ENCODE measurements at places on chromosomes 3 and 15.

GRCh38 chr3:155494332-155494731, 200.8 kb upstream of the STRIT1 start:
- DNase-seq: no peak

DNA sequence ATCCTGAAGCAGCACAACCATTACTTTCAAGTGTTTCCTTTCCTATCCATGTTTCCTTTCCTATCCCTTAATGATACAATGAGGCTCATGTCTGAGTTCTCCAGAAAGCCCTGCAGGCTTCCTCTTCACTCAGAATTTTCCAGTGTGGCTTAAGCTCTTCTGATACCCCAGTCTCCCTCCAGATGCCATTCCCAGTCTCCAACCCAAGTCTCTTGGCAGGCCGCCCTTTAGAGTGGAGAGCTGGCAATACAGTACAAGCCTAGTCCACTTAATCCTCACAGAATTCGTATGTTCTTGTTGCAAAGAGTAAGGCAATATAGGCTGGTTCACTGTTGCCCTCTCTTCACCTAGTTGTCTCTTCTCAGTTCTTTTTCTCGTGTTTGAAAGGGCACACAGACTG, 503.9 kb upstream of the MDFIC2 start:
- DNase-seq: no peak

DNA sequence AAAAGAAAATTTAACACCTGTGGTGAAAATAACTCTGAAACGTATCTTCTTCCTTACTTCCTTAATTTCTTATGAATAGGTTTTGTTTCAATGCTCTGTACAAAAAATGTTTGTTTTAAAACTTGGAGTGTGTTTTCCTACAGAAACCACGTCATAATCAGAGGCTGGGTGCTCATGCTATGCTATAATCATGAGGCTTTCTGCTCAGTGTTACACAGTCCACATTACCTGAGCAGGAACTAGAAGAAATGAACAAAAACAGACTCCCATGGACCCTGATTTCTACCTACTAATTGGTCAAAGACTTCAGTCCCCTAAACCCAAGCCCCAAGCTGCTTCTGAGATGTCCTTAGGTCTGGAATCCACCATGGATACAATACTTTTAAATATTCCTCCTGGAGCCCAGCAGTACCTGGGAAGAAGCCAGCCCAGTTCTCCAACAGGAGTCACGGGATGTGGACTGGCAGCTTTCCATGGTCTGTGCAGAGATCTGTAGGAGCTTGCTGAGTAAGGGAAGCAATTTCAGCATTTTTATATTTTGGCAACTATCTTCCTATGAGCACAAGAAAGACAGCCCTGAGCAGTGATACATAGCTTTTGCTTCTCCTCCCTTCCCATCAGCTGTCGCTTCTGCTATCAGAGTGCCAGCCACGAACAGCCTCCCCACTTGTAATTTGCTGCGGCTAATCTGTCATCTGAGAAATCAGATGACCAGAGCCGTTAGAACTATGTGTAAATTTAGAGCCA, 65.6 kb downstream of the WDR72 start:
- no peak for DNase-seq

DNA sequence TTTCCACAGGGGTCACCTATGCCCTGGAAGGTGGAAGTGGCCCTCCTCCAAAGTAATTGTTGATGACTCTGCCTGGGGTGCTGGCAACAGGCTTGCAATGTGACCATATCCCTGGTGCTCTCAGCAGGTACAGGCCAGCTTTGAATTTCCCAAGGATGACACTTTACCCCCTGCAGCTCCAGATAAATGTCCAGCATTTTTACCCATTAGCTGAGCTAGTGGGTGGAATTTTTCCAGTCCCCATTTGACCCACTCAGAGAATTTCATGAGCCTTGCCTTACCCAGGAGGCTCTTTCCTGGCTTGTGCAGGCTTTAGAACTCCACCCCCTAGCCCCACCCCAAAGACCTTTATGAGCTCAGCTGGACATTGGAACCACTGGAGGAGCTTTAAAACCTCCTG, 77.6 kb downstream of the ST8SIA2 start:
- DNase-seq: no peak

DNA sequence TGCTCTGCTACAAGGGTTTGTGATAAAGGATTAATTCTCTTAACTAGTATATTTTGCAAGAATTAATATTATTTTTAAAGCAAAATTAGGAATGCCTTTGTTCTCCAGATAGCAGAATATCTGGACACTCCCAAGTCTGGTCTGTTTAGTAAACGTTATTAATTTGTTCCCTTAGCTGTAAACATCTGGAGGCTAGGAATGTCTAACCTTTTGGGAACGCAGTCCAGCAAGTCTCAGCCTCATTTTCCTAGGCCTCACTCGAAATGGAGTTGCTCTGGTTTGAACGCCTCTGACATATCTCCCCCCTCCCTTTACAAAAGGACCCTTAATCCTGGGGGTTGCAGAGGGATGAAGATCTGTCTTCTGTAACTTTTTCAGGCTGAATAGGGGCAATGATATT, 59.3 kb upstream of the WNT7A start:
- no peak for DNase-seq

DNA sequence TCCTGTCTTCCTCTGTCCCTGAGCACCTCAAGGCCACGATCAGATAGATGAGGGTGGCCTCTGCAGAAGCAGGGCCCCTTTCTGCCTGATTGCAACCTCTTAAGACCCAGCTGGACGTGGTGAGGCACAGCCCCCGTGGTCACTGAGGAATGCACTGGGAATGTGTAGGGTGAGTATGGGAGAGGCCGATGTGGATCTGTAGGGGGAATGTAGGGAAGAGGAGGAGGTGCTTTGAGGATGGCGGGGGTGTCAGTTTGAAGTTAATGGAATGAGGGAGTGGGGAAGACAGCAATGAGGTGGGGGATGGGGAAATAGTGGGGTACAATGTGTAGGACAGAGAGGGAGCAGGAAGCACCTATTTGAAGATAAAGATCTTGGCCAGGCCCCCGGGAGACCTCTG, 785 bp upstream of the IQCF5 start:
- DNase-seq: no peak

DNA sequence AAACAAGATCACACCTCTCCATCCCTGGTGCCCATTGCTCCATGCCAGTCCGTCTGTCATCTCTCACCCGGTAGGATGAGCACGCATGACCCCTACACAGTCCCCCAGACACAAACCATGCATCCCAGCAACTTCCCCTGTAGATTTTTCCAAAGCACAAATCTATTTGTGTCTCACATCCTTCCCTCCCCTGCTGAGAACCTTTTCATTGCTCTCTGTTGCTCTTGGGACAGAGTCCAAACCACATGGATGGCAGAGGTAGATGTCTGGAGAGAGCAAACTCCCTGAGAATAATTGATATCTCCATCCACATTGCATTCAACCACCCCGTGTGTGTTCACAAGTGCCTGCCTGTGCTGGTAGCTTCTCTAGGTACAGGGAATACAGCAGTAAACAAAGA, 29.9 kb upstream of the LRTM1 start:
- DNase-seq: no peak

DNA sequence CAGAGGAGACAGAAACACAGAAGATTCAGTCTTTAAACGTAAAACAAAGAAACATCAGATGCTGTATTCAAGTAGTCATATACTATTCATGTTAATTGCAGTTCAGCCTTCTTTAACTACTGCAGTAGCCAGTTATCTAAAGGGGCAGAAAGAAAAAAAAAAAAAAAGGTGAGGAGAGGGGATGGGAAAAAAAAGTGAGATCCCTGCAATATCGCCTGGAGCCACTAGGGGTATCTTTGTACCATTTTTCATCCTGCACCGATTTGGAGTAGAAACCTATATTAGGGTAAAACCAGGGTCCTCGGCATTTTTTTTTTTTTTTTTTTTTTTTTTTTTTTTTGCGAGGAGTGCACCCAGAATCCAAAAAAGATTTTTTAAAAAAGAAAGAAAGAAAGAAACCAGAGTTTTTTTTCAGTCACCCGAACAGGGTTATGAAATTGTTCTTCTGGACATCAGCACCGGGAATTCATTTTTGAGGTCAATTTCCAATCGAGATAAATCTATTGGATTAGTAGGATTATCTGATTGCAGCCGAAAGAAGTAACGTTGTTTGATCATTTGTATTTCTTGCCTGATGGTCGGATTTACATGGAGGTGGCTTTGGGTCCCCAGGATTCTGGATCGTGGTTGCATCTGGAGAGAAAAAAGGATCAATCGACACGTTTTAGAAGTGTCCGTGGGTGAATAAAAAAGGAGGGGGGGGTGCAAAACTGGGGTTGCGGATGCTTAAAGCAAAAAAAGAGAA, 186.7 kb downstream of the NLGN1 start:
- DNase-seq: no peak

- peak; percentile 56 for DNase-seq
Observed at GRCh38 chr15:68984586-68984985, 29.9 kb upstream of the NOX5 start.

DNA sequence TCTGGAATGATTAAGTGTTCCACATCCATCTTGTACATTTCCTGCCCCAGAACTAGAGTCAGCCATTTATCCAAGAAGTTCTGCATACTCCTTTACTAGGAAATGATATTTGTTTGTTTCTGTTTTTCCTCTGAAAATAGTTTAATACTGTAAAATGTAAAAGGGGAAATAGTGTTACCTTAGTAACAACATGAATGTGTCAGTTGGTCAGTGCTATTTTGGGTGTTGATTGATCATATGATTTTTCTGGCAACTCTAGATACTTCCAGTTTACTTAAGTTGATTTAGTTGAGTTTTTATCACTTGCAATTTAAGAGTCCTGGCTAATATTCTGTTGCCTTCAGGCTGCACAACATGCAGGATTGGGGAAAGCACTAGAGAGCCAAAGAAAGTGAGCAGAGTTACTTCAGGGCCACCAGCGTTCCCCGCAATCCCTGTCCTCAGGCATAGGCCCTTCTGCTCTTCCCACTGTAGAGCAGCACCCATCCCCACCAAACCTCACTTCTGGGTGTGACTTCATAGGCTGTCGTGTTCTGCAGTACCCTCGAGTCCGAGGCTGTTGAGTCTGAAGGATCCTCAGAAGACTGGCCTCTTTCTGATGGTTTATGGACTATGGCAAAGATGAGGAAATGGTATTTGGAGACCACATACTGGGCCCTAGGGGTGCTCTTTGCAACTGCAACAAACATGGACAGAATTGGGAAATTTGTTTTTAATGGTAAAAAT, 69.0 kb downstream of the CHD2 start:
- DNase-seq: no peak

DNA sequence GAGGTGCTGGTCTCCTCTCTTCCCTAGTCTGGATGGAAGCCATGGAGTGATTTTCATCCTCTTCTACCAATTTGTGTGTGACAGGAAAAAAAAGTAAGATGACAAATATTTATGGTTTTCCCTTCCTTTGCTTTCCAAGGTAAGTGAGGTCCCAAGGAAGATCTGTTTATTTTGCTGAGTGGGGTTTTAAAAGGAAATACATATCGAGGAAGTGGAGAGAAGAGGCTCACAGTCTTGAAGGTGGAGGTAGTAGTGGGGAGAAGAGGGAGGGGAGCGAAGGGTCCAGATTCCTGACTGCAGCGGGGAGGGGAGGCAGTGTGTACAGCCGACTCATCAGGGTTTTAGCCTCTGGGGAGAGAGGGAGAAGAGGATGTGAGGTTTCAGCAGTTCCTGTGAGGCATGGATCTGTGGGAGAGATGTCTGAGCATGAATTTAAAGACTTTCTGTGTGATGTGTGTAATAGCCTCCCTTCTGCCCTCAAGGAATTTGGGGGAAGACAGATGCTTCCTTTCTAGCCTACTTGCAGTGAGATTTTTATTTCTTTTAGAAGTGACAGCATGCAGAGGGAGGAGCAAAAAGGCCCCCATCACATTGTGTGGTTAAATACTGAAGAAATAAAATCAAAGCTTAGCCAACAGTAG, 272.4 kb downstream of the THRB start:
- no peak for DNase-seq

- no peak for DNase-seq
Observed at GRCh38 chr3:141331377-141332318, 36.7 kb upstream of the ZBTB38 start.
